T47D (cell line): ENCODE measurements at places on chromosomes 6 and 20.

- DNase-seq = no peak
Measured at GRCh38 chr6:2264932-2265331, 19.5 kb upstream of the GMDS start.

GRCh38 chr6:32439602-32440214 lies at the start of gene HLA-DRA:
HLA-DRA (plus strand) TSS chr6:32439887; CDS start chr6:32439951, 64 bp downstream.
- peak; percentile 39 for DNase-seq

- DNase-seq = no peak
Measured at GRCh38 chr20:38269040-38269439, 8.5 kb upstream of the KIAA1755 start.

GRCh38 chr6:8020083-8020482 lies 44.1 kb downstream of the BLOC1S5 start:
- DNase-seq = no peak

DNA sequence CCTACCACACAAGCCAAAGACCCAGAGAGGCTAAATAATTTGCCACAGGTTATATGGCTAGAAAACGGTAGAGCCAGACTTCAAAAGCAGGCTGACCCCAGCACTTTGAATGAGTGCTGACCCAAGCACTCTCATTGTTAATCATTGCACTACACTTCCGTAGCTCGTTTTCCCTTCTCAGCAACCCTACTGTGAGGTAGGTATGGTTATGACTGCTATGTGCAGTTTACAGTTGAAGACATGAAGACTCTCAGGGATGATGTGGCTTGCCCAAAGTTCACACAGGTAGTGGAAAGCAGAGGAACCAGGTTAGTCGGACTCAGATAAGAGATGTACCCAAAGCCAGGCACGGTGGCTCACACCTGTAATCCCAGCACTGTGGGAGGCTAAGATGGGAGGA lies 33.5 kb upstream of the RIMS4 start:
- no peak for DNase-seq
